ENCODE measurements at places on chromosomes 6 and 20. TPM values are rescaled to one million over a fixed set of nuclear protein-coding genes. Genes with fewer than 3 reads are reported as not detected.

SOX4 gene
- 3.8 TPM for total RNA-seq

KIF25 gene
- not detected for total RNA-seq

TMC2 gene
- not detected for total RNA-seq

CLVS2 gene
- 0.54 TPM for total RNA-seq

OVOL2 gene
- not detected for total RNA-seq

Measured in gastroesophageal sphincter (tissue), 4 donors.